ENCODE measurements at places on chromosomes 2 and 18.

GRCh38 chr2:204012072-204012653 is 75.6 kb downstream of the ICOS start:
- DNase-seq: no peak

- DNase-seq: no peak
These were observed 529.2 kb upstream of the ID2 start for GRCh38 chr2:8152392-8153257.

DNA sequence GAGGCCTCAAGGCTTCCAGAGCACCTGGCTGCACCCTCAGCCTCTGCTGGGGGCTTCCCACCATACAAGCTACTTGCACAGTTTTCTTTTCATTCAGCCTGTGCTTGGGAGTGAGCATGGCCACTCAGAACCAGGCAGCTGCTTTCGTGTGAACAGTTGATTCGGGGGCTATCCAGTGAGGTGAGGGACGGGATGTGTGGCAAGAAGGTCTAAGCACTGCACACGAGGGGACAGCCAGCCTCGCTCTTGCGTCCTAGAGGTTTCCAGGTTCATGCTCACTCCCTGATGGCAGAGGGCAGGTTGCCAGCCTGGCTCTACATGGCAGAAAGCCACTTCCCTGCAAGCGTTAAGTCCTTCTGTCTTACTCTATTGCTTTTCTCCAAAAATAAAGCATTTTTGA is 146.2 kb downstream of the MBP start:
- no peak for DNase-seq

- DNase-seq: no peak
These were observed 805.1 kb downstream of the RNF144A start for GRCh38 chr2:7722212-7722910.

GRCh38 chr2:45890819-45891218 is 239.3 kb downstream of the PRKCE start:
- no peak for DNase-seq

- DNase-seq: no peak
These were observed 169.9 kb downstream of the BCL11A start for GRCh38 chr2:60383401-60384143.

GRCh38 chr2:55162284-55163006 is 69.6 kb downstream of the CLHC1 start:
- no peak for DNase-seq

DNA sequence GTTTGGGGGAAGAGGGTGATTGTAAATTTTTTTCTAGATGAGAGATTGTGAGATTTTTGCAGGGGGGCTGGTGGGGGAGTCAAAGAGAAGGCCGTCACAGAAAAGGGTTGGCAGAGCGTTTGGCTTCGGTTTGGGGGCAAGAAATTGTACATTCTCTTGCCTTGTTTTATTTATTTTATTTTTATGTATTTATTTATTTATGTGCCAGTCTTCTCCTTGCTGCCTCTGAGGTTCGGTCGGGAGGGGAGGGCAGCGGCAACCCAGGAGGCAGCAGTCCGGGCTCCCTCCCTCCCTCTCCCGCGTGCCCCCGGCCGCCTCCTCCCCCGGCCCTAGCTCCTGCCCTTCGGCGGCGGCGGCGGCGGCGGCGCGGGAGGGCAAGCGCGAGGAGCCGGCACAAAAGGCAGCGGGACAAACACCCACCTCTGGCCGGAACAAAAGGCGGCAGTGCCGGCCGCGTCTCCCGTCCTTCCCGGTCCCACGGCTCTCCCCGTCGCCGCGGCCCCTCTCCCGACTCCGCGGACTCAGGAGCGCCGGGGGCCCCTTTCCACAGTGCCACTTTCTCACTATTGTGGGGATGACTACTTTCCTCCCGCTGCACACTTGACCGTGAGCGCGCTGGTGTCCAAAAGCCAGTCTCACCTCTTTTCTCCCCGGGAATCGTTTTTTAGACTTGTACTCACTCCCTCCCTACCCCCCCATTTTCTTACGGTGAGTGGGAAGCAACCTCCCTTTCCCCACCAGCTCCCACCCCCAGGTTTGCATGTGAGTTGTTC is 1.2 kb downstream of the BCL11A start:
- DNase-seq: peak; percentile 40

DNA sequence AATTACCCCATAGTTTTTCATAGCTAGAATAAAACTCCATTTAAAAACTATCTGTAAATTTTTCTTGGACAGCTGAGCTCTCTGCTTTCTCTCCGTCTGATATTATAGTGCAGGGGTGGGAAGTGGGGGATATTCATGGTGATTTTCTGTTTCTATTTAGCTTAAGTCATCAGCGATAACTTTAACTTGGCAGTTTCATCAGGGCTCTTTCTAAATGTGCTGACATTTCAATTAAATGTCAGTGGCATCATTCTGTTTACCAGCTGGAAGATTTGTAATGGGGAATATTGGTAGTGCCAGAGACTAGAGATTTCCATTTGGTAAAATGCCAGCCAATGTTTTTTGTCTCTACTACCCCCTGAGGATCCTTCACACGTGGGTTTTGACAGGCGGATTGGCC is 53.5 kb upstream of the CAPN13 start:
- no peak for DNase-seq

DNA sequence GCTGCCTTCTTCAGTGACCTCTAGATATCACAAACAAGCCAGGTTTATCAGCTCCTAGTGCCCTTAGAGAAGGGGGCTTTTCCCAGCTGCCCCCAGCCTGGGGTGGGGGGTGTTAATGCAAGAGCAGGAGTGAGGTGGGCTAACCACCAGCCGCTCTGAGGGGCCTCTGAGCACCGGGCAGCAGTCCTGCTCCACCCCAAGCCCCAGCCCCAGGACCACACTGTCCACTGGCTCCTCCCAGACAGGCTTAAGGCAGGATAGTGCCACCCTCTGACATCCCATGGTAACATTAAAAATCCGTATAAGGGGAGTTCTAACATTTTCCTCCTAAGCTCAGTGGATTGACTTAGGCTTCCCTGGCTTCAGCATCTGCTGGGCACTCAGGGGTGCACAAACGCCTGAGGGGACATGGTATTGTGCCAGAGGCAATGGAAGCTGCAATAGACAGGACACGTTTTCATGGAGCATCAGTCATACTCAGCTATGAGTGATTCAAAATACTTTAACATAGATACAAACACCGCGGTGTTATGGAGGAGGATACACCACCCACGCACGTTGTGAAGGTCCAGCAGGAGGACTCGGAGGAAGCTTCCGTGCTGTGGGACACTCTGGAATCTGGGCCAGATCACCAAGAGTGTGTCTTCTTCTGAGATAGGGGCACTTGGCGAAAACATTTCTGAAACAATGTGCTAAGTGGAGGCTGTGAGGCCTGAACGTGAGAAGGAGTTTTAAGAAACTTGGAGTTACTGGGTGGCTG is 112.7 kb upstream of the EPC2 start:
- DNase-seq: no peak

- no peak for DNase-seq
These were observed 439.1 kb downstream of the GRB14 start for GRCh38 chr2:164182116-164182627.

GRCh38 chr2:22691666-22692065 is 693.3 kb upstream of the KLHL29 start:
- no peak for DNase-seq

GRCh38 chr2:46964835-46965560 is 49.4 kb upstream of the MCFD2 start:
- no peak for DNase-seq

DNA sequence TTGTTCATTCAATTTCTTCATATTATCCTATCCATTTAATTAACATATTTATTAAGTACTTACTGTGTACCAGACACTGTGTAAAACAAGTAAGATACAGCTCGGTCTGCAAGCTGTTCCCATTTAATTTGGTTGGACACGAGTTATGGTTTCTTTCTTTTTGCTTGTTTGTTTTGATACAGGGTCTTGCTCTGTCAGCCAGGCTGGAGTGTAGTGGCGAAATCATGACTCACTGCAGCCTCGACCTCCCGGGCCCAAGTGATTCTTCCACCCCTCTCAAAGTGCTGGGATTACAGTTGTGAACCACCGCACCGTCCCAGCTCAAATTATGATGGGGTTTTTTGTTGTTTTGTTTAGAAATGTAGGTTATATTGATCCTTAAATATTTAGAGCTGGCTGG is 9.0 kb downstream of the CYBRD1 start:
- no peak for DNase-seq

DNA sequence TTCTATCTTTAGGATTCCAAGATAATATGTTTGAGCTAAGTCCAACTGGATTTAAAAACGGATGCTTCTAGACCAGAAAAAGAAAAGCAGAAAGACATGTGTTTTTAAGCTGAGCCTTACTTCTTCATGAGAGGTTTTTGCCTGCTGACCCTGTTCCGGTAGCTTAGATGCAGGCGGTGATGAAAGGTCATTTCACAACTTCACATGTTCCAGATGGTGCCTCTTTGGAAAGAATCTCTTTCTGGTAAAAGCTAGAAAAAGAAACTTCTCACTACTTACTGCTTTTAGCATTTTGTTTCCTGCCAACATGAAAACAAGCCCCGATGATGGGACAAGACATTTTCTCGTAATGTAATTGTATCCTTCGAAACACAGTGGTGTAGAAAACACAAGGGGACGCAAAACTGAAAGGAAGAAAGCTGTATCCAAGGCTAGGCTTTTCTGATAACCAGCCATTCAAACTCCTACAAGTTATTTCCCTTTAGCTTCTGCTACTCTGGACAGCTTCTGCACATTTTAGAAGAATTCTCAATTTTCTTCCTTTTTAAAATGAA is 407.3 kb upstream of the LYPD1 start:
- DNase-seq: no peak

DNA sequence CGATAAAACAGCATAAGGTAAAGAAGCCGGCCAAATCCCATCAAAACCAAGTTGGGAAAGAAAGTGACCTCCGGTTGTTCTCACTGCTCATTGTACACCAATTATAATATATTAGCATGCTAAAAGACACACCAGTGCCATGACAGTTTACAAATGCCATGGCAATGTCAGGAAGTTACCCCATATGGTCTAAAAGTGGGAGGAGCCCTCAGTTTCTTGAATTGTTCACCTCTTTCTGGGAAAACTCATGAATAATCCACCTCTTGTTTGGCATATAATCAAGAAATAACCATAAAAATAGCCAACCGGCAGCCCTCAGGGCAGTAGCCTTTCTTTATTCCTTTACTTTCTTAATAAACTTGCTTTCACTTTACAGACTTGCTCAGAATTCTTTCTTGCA is 544.9 kb upstream of the SETBP1 start:
- DNase-seq: no peak

DNA sequence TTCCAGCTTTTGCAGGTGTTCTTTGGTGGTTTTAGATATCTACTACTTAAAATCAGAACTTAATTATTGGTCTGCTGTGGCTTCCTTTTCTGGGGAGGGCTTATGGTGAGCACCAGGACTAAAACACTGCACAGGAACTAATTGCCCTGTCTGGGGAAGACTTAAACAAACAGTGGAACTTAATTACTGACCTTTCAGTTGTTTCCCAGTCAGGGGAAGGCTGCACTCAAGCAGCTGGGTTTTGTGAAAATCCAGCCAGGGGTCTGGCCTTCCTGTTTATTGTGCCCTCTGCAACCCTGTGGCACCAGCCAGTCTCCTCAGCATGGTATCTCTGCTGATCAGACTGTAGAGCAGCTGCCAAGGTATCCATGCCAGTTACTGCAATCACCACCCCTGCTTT is 398.2 kb downstream of the ADCYAP1 start:
- no peak for DNase-seq

DNA sequence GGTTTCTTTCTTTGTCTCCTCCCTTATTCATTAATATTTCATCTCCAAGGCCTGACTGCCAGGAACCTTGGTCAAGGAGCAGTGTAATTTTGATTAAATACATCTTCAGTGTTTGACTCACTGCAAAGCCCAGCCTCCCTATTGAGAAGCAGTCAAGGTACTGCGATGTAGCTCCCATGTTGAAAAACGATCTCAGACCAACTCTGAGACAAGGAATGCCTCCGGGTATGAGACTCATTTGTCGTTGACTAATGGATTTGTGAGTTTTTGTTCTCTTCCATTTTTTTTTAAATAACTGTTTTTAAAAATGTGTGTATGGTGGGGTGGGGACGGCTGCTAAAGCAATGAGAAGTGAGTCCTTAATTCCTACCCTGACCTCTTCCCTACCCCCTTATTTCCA is 361.6 kb downstream of the SOX11 start:
- DNase-seq: no peak

DNA sequence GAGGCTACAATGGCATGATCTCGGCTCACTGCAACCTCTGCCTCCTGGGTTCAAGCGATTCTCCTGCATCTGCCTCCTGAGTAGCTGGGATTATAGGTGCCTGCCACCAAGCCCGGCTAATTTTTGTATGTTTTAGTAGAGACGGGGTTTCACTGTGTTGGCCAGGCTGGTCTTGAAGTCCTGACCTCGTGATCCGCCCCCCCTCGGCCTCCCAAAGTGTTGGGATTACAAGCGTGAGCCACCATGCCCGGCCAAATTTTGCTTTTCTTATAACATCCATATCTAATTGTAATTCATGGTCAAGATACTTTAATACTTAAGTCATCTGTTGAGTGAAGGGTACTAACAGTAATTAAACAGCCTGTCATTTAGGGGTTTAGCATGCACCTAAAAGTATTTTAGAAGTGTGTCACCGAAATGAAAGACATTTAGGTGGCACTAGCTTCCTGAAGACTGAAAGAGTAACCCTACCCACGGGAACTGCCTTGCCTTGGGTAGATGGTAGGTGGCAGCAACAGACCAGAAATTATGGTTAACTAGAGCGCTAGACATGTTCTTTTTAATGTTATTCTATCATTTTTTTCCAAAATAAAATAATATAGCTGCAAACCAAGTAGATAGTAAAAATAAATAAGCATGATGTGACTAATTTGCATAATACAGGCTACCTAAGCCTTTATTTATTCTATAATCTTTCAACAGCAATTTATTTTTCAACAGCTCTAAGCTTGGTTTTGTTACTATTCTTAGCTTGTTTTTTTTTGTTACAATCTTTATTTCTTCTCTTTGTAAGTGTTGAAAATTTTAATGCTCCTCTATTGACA is 8.6 kb upstream of the ACYP2 start:
- no peak for DNase-seq

DNA sequence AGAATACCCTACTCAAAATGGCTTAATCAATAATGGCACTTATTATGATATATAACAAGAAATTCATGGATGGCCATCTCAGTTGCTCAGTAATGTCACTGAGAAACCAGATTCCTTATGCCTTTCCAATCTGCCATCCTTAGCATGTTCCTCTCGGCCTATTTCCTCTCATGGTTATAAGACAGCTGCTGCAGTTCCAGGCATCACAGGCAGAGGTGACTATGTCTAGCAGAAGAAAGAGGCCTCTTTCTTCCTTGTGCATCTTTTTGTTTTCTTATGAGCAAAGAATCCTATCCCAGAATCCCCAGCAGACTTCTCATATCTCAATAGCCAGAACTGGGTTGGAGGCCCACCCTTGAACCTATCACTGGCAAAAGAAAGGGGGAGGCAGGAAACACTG is 310.6 kb upstream of the SPRED2 start:
- no peak for DNase-seq
